Stimulated activated CD8-positive, alpha-beta memory T cell treated with anti-CD3 and anti-CD28 coated beads, Interleukin-4, amount 100 ng/mL, for 1 hour (primary cell): ENCODE measurements at places on chromosomes 6 and 20.

GRCh38 chr20:43941476-43942200 is 27.0 kb downstream of the TOX2 start:
- DNase-seq = no peak

- no peak for DNase-seq
Observed at GRCh38 chr6:80769106-80769505, 662.6 kb downstream of the BCKDHB start.

DNA sequence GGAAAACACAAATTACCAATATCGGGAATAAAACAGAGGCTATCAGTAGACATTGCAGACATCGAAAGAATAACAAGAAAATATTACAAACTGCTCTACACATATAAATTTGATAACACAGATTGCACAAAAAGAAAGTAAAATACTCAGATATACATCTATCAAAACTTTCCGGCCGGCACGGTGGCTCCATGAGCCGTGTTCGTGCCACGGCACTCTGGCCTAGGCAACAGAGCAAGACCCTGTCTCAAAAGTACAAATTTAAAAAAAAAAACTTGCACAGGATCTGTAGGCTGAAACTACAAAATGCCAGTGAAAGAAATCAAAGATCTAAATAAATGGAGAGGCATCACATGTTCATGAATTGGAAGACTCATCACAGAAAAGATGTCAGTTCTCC is 49.4 kb downstream of the SNX5 start:
- DNase-seq = no peak

GRCh38 chr6:40988634-40989033 is 50.4 kb downstream of the UNC5CL start:
- DNase-seq = no peak

DNA sequence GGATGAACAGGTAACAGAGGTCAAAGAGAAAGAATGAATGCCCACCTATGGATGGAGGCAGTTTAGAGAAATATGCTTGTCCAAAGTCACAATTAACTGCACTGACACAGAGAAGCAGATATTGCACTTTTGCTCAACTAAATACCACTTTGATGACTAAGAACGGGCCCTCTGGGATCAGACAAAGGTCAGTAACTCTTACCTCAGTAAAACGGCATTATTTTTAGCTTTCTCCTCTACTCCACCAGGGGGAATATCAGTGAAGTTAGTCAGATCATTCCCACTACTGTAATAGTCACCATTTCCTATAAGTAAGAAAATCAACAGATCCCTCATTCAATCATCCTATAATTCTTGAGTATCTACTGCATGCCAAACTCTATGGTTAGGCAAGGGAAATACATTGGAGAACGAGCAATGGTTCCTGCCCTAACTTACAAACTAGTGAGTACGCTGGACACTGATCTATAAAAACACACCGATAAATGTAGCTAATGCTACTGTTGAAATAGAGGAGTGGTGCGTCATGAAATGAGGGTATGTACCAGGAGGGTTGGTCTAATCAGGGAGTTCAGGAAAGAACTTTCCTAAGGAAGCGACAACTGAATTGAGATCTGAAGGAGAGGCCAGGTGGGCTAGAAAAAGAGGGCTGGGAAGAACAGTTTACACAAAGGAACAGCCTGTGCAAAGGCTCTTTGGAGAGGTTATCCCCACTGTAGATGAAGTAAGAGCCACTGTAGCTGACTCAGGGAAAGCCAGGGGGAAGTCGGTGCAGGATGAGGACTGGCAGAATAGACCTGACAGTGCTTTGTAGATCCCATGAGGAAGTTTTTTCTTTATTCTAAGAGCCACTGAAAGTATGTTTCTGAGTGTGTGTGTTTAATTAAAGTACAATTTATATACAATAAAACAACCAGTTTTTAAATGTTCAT is 9.2 kb downstream of the ECI2 start:
- no peak for DNase-seq

- no peak for DNase-seq
Observed at GRCh38 chr6:127342296-127342945, 988 bp downstream of the ECHDC1 start.

- no peak for DNase-seq
Observed at GRCh38 chr6:35776364-35777215, at the start of gene CLPSL2. TSS of gene CLPSL2 (plus strand) at chr6:35776598. CDS start at chr6:35776619, 21 bp downstream.

DNA sequence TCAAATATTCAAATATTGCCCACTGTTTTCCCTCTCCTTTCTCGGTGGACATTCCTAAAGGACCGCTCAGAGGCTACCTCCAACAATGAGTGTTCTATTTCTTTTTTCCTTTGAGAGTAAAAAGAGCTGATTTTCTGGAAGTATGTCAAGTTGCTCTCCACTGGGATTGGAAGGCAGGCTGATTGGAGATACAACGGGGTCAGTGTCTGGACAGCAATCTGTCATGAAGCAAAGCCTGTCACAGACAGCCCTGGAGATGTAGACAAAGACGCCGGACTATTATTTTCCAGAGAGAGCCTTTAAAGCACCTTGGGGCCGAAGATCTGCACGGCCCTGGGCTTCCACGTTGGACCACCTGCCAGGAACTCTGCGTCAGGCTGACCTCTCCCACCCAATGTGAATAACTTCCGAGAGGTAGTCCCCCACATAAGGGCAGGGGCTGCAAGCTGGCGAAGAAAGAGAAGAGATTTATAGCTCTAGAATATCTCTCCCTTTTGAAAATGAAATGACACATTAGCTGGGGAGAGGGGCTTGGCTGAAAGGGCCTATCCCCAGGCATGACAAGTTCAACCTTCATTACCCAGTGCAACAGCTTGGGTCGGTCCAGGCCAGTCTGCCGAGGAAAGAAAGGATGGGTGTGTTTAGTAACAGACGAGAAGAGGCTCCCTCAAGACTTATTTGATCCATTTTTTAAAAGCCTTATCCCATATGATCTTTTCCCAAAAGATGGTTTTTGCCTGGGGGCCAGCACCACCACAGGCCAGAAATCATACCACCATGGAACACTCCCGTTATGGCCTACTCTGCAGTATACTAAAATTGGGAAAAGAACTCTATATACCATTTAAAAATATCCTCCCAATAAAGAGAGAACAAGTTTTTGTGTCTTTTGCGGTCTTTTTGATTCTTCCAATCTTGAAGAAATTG is 131.1 kb downstream of the OLIG3 start:
- DNase-seq = no peak

- no peak for DNase-seq
Observed at GRCh38 chr6:110654096-110654820, 161.0 kb downstream of the CDK19 start.

DNA sequence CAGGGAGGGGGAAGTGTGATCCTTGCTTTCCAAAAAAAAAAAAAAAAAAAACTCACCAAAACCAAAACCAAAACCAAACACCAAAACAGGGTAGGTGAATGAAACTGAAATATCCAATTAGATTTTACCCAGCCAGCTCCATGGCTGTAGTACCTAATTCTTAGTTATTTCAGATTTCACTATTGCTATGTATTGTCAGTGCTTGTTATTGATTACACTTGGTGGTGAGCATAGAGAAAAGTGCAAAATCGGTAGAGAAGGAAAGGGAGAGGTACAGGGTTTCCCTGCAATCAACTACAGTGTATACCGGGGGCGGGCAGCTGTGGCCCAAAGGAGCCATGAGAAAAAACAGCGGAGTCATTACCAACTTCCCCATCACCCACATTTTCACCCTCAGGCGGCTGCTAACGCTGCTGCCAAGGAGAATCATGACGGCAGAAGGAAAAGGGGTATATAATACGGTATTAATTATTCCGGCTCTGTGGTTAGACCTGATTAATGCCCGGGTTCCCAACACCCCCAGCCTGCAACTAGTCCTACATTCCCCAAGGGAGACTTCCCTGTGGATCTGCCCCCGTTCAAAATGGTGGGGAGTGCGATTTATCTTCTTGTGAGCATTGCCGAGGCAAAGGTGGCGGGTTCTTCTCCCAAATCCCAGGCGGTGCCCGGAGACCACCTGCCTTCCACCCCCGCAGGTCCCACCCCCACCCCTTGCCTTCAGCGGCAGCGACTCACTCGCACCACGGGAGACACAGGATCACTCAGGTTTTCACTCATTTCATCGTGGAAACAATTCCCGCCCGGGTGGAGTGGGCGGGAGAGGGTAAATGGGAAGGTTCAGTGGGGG is at the start of gene C6orf62:
Gene C6orf62 (minus strand): TSS at position 30 of the 847 bp plus-strand sequence. CDS start 486 bp downstream, outside the sequence.
- DNase-seq = no peak

DNA sequence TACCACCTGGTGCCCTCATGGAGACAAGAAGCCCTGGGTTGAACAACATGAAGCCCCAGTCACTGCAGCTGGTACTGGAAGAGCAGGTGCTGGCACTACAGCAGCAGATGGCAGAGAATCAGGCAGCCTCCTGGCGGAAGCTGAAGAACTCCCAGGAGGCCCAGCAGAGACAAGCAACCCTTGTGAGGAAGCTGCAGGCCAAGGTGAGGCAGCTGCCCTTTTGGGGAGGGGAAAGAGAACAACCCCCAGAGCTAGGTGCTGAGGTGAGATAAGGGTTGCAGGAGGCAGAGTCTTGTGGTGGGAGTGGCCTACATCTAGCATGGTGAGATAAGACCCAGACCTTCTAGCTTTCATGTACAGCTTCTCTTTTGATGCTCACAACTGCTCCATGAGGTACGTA is 7.0 kb downstream of the CEP250 start:
- no peak for DNase-seq

DNA sequence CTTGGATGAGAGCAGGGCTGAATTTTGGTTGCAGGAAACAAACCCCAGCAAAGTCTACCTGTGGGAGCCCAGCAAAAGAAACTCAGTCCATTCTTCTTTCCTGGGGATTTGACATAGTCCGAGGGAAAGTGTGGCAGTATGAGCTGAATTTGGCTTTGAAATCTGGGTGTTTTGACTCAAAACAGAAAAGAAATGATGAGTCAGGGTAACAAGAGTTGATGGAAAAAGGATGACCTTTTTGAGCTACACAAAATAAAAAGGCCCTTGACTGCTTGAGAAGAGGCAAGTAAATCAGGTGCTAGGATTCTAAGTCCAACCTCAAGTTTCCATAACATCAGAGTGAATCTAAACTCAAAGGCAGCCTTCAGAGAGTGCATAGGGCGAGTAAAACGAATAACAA is 163.3 kb upstream of the BMP2 start:
- DNase-seq = no peak
